ENCODE measurements at places on chromosomes 2 and 18. TPM values are rescaled to one million over a fixed set of nuclear protein-coding genes. Genes with fewer than 3 reads are reported as not detected.

The RNASEH1 gene
- total RNA-seq, result 17.3 TPM

GRCh38 chr18:12026562-12026961, 45.3 kb downstream of the IMPA2 start:
- no peak for DNase-seq

The KCNK3 gene
- 30.9 TPM for total RNA-seq

GRCh38 chr2:38159597-38159996, 83.6 kb upstream of the CYP1B1 start:
- no peak for DNase-seq

The SLC4A3 gene
- 360 TPM for total RNA-seq

DNA sequence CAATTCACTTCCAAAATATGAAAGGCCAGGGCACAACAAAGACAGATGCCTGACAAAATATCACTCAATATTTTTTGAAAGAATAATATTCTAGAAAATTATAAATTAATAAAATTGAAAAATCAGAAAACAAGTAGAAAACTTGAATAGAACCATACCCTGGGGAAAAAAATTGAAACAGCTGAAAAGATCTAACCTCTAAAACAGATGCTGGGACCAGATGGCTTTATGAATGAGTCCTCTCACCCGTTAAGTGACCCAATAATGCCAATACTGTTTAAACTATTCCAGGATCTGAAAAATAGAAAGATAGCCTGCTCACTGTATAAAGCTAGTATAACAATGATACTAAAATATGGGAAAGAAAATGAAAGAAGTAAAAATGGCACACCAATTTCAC, 322.3 kb upstream of the VWC2L start:
- DNase-seq, result no peak

Measured in left cardiac atrium (tissue), 4 donors.